ENCODE measurements at places on chromosomes 7 and 10. TPM values are rescaled to one million over a fixed set of nuclear protein-coding genes. Genes with fewer than 3 reads are reported as not detected.

The CACNB2 gene
- 0.19 TPM for total RNA-seq

The RBM17 gene
- 137 TPM for total RNA-seq

The CDC14C gene
- not detected for total RNA-seq

The ARL5B gene
- 16.8 TPM for total RNA-seq

The SPDYE5 gene
- not detected for total RNA-seq

The C10orf105 gene
- 0.22 TPM for total RNA-seq

The TMEM130 gene
- total RNA-seq: 0.29 TPM

The SPAM1 gene
- total RNA-seq: not detected

The ANKRD61 gene
- total RNA-seq: 0.45 TPM

The AKR1C8 gene
- 1.3 TPM for total RNA-seq

The AKR1C4 gene
- not detected for total RNA-seq
